A375 (cell line): ENCODE measurements at places on chromosomes 5 and 9. TPM values are rescaled to one million over a fixed set of nuclear protein-coding genes. Genes with fewer than 3 reads are reported as not detected.

Gene TMEFF1
- 0.45 and 1.5 TPM in 2 replicates for total RNA-seq

Gene HAPLN1
- 170 and 177 TPM in 2 replicates for total RNA-seq

Gene SLC1A3
- total RNA-seq, result 21.7 and 23.9 TPM in 2 replicates

Gene PCDHB10
- 2.3 and 3.0 TPM in 2 replicates for total RNA-seq

Gene FABP6
- total RNA-seq, result 14.7 and 18.0 TPM in 2 replicates

Gene SV2C
- not detected in 2 replicates for total RNA-seq
